Left renal pelvis (tissue), 4 donors: ENCODE measurements at places on chromosomes 3 and 15. TPM values are rescaled to one million over a fixed set of nuclear protein-coding genes. Genes with fewer than 3 reads are reported as not detected.

DNA sequence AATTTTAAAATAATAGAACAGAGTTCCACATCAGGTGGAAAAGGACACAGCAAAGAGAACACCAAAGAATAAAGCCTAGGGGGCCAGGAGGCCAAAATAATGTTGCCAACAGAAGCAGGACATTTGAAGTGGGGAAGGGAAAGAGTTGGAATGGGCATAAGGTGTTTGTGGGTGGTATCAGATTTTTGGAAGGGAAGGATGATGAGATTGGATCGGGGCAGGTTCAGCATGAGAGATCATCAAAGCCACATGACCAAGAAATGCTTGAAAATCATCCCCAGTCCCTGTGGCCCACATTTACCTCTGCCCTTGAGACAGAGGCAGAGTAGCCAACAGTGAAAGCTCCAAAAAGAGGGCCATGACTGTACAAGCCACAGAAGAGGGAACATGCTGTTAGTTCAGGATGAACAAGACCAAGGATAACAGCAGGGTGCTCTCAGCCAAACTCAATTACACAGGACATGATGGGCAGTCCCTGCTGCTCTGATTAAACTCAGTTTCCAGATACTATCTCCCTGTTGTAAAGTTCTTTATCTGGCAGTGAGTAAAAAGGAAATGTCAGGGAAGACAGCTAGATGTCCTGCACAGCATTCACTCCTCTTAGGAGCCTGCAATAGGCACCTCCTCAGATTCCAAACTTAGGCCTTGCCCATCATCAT, 32.5 kb downstream of the RAB27A start:
- no peak for DNase-seq

- DNase-seq = no peak
These were observed 24.9 kb downstream of the POMGNT2 start for GRCh38 chr3:43080726-43081568.

DNA sequence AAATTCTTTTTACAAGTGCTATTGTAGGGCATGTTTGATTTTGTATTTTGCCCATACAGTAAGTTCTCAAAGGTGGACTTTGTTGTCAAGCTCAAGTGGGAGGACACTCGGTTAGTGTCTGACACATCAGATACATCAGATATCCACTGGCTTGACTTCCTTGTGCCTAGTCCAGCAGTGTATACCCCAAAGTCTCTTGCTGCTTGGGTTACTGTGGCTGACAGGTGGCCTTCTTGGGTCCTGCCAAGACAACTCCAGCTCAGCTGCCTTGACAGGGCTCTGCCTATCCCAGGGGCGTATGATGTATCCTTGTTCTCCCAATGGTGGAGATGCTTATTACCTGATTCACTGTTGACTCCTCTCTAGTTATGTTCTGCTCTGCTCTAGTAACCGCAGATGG, 214.9 kb downstream of the CBLB start:
- DNase-seq = no peak

CCRL2 gene
- 0.99 TPM for polyA plus RNA-seq

NAALADL2 gene
- 13.6 TPM for polyA plus RNA-seq

GRCh38 chr15:100256101-100256969, 85.4 kb downstream of the ADAMTS17 start:
- DNase-seq = no peak

MUC20 gene
- 2.7 TPM for polyA plus RNA-seq
